ENCODE measurements at places on chromosomes 4 and X. TPM values are rescaled to one million over a fixed set of nuclear protein-coding genes. Genes with fewer than 3 reads are reported as not detected.

DNA sequence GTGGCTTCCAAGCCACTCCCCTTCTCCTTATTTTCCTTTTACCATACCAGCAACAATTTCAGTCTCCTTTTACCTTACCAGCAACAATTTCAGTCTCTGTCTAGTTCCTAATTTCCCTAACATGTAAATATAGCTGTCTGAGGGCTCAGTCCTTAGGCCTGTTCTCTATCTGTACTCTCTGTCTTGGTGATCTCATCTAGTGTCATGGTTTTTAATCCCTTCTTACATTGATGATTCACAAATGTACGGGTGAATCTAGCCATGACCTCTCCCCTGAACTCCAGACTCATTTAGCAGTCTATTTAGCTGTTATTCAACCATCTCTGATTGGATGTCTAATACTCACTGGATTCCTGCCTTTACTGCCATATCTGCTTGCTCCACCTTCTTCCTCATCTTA lies 7.2 kb downstream of the IL15 start:
- peak; percentile 63 for DNase-seq

DNA sequence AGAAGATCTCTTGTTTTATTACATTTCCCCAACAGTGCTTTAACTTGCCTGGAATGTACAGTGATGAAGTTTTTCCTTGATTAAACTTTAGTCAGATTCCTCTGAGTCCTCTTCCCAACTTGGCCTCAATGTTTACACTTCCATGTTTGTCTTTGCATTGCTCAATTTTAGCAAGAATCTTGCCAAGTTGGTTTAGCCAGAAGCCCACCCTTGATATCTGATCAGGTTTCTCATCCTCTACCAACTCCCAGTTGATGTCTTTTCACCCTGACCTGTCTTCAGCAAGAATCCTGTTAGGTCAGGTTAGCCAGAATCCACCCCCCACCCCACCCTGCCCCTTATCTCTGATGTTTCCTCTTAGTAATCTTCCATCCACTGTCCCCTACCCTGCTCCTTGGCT lies 120.9 kb downstream of the MBNL3 start:
- no peak for DNase-seq

DNA sequence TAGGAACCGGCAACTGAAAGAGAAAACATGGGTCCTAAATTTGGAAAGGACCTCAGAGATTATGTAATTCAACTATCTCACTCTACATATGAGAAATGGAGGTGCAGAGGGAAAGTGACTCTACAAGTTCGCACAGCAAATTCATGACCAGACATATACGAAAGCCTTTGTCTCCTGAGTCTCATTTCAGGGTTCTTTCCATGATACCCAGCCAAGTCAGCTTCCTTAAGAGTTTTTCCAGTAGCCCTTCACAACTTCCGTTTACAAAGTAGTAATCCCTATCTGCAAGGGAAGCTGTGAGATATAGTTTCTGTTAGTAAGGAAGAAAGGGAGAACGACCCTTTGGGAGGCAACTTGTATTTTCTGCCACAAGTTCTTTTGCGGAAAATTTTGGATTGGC lies 110.6 kb downstream of the TEX13A start:
- no peak for DNase-seq

DNA sequence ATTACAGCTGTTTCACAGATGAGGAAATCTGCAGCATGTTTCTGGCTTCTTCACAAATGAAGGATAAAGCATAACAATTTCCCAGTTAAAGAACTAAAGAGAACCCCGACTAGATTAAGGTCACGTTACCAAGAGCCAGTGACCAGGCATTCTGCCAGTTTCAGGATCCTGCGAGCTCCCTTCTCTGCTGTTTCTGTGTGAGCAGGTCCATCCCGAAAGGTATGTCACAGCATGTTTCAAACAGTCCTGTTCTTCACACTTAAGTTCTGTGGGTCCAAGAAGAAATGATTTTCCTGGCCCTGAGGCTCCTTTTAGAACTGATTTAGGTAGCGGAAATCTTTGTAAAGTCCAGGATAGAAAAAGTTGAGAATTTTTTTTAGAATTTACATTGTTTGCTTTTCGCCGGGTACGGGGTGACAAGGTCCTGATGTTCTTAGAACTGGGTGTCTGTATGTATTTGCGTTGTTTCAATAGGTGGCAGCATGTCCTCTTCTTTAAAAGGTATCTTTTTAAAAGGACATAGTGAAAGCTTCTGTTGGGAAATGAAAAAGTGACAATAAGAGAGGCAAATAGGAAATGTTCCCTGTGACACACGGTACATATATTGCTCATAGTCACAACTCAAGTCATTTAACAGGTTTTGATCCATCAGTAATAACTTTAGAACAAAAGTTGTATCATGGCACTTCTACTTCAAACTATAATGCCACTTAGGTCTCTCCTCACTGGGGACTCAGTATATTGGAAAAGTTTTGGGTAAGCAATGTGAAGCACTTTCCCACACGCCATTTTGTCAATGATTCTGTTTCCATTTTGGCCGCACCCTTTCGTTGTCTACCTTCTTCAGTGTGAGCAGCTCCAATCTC lies 18.4 kb downstream of the IL21 start:
- DNase-seq = peak; percentile 8

DNA sequence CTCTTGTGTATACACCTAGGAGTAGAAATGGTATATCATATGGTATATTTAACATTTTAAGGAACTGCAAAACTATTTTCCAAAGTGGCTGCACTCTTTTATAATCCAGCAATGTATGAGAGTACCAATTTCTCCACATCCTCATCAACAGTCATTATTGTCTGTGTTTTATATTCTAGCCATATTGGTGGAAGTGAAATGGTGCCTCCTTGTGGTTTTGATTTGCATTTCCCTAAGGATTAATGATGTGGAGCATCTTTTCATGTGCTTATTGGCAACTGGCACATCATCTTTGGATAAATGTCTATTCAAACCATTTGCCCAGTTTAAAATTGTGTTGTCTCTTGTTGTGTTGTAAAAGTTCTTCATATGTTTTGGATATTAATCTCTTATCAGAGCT lies 9.6 kb downstream of the BMP15 start:
- peak; percentile 4 for DNase-seq

GRCh38 chrX:56813318-56813837 lies 84.3 kb downstream of the NBDY start:
- peak; percentile 77 for DNase-seq

DNA sequence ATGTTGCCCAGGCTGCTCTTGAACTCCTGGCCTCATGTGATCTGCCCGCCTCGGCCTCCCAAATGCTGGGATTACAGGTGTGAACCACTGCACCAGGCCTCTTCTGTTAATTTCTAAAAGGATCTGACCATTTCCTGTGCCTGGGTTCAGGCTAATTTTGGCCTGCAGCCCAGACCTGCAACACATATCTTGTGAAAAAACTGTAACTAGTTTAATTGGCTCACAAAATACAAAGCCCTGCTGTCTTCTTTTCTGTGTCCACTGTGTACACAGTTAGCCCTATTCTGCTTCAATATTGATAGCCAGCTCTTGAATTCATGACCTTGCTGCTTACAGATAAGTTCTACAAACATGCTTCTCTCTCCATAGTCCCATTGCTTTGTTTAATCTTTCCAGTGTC lies 753.5 kb downstream of the PDHA2 start:
- DNase-seq = no peak

GRCh38 chr4:110516106-110516922 lies 40.4 kb downstream of the ENPEP start:
- peak; percentile 58 for DNase-seq

DNA sequence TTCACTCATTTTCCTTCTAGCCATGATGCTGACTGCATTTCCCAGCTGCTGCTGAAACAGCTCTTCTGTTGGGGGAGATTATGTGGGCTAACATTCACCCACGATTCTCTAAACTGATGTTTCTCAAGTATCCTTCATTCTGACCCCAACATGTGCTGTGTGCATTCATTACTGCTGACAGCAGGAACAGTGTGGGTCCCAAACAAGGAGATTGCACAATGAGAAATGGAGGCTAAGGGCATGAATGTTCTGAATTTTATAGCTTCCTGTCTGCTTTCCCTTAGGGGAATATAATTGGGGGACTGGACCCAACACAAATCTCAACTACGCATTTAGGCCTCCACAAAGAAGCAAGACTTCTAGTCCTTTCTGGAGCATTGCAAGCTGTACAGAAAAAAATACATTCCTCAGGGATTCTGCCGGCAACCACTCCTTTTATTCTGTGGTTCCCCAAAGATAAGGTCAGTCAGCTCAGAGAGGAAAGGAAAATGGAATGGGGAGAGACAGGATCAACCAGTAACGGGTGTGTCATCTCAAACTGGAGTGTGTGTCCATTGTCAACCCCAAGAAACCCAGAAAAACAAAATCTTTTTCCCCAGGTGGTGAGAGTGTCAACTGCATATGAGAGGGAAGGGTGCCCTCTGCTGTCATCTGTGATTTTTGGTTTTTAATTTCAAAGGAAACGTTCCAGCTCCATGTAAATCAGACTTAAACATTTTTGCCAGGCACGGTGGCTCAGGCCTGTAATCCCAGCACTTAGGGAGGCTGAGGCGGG lies 81.5 kb upstream of the EGFL6 start:
- DNase-seq = peak; percentile 73

- no peak for DNase-seq
These were observed 102.3 kb downstream of the MID1 start for GRCh38 chrX:10518073-10518472.

DNA sequence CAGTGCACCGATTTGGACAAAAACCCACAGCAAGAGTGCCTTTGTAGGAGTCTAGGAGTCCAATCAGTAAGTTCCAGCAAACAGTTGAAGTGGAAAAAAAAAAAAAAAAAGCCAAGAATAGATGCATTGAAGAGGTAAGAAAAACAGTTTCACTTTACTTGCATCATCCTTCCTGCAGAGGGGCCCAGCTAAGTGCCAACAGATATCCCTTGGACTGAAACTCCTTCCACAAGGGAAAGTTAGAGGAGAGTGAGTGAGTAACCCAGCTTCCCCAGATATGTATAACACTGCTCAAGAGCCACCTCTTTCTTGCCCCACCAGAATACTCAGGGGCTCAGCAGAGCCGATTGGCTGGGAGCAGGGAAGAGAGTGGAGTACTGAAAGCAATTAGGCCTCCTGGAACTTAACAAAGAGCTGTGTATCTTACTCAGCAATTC lies 617.7 kb upstream of the SMIM31 start:
- peak; percentile 50 for DNase-seq

GRCh38 chr4:162684998-162685397 lies 481.7 kb downstream of the NAF1 start:
- DNase-seq = no peak

DNA sequence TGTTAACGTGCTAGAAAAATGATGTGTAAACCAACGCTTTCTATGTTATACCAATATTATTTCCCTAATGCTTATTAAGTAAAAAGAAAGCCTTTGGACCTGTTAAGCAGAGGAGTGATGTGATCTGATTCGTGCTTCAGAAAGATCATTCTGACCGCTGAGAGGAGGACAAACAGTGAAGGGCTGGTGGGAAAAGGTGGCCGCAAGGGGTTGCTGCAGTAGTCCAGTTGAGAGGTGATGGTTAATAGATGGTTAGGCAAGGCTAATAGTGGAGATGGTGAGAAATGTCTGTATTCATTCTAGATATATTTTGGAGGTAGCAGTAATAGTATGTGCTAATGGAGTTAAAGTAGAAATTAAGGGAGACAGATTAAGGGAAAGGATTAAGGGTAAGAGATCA lies 12.9 kb upstream of the VGLL1 start:
- DNase-seq = no peak

DNA sequence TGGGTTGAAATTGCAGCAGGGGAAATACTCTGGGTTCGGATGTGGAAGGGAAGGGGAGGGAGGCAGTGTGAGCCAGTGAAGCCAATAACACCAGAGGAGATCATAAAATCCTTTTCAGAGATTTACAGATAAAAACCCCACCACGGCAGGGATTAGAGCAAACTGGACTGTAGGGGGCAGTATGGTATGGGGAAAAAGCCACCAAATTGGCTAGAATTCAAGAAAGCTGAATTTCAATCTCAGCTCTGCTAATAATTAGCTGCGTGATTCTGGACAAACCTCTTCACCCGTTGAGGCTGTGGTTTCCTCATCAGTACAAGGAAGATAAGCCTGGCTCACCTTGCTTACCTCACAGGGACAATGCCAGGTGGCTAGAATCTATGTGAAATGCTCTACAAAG lies 108.1 kb downstream of the ATG4A start:
- peak; percentile 17 for DNase-seq

DNA sequence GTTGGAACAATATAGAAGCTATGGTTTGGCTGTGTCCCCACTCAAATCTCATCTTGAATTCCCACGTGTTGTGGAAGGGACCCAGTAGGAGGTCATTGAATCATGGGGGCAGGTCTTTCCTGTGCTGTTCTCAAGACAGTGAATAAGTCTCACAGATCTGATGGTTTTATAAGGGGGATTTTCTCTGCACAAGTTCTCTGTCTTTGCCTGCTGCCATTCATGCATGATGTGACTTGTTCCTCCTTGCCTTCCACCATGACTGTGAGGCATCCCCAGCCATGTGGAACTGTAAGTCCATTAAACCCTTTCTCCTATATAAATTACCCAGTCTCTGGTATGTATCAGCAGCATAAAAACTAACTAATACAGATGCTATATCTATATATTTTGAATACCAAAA lies 135.2 kb upstream of the EDNRA start:
- no peak for DNase-seq

GRCh38 chr4:53349091-53349491 lies 16.8 kb downstream of the SCFD2 start:
- DNase-seq = no peak

GRCh38 chrX:38154340-38154739 lies 66.3 kb downstream of the SRPX start:
- DNase-seq = no peak

- no peak for DNase-seq
These were observed 5.4 kb upstream of the PRICKLE3 start for GRCh38 chrX:49191574-49192011.

DNA sequence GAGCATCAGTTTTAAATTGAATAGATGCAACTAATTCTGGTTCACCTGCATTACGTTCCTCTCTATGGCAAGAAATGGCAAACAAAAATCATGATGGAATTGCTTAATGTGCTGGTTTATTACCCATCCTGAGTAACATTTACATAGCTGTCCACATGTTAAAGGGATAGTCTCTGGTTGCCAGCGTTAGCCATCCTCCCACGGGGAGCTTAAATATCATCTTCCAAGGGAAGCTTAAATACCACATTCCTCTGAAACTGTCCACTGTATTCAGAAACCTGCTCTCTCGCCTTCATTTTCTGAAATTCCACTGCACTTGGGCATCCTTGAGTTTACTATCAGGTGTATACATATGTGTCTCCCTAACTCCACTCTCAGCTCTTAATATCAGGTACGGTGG lies 586.6 kb downstream of the TLL1 start:
- no peak for DNase-seq

The MCUB gene
- total RNA-seq = 12.5 TPM

The KLHL34 gene
- not detected for total RNA-seq

The CENPVL3 gene
- 8.2 TPM for total RNA-seq

The HMGB3 gene
- 105 TPM for total RNA-seq

The CRMP1 gene
- total RNA-seq = 17.1 TPM

The MAGEA2 gene
- total RNA-seq = 7.7 TPM

The GPC4 gene
- total RNA-seq = 1.3 TPM

The MUC7 gene
- not detected for total RNA-seq

The OTC gene
- not detected for total RNA-seq

The RPS6KA6 gene
- total RNA-seq = 1.1 TPM

The SAGE1 gene
- not detected for total RNA-seq
